ENCODE measurements at places on chromosomes 5 and 9.
A peak's percentile ranks its signal among the peaks of the same experiment; 100 is the strongest.

DNA sequence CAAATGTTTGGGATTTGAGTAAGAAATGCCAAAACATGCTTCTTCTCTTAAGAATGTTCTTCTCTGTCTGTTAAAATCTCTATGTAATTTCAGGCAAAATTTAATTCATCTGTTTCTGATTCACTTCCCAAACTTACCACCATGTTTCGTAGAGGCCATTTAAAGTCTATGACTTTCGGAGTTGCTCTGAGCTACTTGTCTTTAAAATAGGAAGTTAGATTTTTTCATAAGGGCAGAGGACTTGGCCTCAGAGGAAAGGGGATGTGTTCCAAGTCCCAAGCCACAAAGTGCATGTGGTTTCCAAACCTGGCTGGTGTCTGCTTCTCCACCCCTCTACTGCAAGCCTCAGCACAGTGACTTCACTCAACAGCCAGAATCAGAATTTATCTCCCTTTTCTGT lies 111.3 kb upstream of the ADRA1B start:
- peak; percentile 34 for DNase-seq

DNA sequence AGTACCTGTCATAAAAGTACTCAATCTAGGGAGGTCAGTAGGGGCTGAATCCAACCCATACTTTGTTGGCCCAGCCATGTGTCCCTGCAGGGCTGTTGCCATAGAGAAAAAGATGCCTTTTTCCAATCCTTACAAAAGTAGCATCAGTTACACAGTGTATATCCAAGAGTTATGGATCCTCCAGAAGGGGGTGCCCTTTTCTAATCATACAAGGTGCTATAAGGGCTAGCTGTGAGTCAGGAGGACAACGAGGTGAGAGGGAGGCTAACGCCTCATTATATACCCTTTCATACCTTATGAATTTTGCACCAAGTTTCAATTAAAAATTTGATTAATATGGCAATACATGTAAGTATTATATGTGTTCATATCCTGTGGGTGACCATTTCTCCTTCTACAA lies 4.8 kb downstream of the KIAA0825 start:
- DNase-seq, result no peak

GRCh38 chr9:35698231-35698630 lies 8.5 kb upstream of the TPM2 start:
- DNase-seq, result no peak

GRCh38 chr9:73168298-73168934 lies 16.8 kb downstream of the ANXA1 start:
- DNase-seq, result no peak

DNA sequence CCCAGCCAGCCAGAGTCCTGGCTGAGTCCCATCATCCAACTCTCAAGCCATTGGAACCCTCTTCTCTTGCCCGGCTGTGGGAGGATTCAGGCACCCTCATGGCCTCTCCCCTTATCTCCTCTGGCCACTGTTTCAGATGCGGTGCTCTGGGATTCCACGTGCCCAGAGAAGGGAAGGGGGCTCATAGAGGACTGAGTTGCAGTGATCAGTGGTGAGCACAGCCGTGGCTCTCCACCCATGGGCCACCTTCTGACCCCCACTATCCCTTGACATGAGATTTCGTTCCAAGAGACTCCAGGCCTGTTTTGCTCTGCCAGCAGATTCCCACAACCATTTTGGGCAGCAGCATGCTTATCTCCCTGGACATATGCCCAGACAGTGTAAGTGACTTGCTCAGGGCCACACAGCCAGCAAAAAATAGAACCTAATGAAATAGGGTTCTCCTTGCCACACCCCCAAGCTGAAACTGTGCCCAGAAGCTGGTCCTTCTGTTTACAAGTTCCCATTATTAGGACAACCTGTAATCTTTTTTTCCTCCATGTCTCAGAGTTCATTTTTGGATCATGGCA lies 2.7 kb downstream of the GPX3 start:
- DNase-seq, result no peak

- DNase-seq, result peak; percentile 48
Observed at GRCh38 chr5:16889203-16889971, 46.7 kb downstream of the MYO10 start.

DNA sequence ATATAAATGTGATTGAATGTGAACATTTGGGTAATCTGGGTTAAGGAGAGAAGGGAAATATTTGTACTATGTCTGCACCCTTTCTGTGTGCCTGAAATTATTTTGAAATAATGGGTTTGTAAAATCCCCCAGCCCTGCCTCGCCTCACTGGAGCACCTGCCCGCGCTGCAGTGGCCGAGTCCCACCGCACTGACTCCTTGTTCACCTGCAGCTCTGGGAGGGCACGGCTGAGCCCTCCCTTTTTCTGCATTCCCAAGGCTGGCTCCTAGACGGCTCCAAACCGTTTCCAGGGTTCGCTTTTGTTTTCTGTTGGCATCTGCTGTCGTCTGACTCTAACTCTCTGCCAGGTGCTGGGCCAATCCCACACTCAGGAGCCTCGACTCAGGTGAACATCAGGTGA lies 17.6 kb upstream of the PPP1R26 start:
- DNase-seq, result no peak

GRCh38 chr5:146130440-146131045 lies 25.2 kb upstream of the PLAC8L1 start:
- DNase-seq, result peak; percentile 45

DNA sequence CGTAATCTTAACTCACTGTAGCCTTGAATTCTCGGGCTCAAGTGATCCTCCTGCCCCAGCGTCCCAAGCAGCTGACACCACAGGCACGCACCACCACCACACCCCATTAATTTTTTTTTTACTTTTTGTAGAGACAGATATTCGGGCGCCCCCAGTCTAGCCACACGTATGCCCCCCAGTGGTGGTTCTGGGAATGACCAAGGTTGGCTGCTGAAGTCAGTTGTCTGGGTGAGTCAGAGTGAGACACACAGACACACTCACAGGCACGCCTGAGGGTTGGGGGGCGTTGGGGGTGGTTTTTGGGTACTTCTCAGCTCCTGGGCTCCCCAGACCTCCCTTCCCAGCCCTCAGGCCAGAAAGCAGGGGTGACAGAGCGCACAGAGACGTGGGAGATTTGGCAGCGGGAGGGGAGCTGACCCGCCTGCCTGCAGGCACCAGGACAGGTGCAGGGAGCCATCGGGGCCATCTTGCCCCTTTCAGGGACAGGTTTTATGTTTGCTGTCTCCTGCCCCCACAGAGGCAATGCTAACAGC lies 4.2 kb upstream of the ENTPD8 start:
- peak; percentile 86 for DNase-seq
